CD4-positive, alpha-beta T cell treated with Interleukin-4 for 4 hours (primary cell): ENCODE measurements at places on chromosomes 13 and 19.

DNA sequence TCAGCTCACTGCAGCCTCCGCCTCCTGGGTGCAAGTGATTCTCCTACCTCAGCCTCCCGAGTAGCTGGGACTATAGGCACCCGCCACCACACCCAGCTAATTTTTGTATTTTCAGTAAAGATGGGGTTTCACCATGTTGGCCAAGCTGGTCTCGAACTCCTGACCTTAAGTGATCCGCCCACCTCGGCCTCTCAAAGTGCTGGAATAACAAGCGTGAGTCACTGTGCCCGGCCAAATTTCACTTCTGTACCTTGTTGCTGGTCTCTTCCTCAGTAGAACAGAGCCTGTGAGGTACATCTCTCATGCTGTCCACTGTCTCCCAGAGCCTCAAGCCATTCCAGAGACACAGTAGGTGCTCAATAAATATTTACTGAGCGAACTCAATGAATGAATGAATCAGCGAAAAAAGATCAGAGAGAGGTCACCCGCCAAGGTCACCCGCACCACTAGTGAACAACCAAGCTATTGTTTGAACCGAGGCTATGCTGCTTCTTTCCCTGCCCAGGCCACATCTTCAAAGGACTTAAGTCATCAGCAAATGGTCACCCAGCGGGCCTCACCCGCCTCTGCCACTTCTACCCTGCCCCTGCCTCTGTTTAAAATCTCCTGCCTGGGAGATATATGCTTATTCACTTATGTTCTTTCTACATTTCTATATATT, 9.3 kb downstream of the TMEM143 start:
- no peak for DNase-seq

GRCh38 chr13:99774644-99775043, 196.9 kb downstream of the ZIC5 start:
- DNase-seq, result no peak

- no peak for DNase-seq
Observed at GRCh38 chr13:34708566-34709313, 233.3 kb upstream of the NBEA start.

DNA sequence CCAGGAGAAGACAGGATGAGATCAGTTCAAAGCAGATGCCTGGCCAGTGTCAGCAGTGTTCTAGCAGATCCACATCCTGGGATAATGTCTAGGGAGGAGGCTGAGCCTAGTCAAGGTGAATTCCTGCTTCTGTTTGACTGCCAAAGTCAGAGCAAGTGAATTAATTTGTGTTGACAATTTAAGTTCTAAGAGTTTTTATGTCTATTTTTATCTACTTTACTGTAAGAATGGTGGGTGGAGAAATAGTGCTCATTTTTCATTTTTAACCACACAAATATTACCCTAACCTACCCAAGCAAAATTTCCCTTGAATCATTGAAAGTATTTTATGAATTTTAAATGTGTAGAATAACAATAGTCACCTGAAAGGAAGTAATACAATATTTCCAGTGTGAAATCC, 207.6 kb upstream of the SLC10A2 start:
- no peak for DNase-seq

GRCh38 chr19:54416695-54417491, 1.6 kb downstream of the TTYH1 start:
- no peak for DNase-seq

DNA sequence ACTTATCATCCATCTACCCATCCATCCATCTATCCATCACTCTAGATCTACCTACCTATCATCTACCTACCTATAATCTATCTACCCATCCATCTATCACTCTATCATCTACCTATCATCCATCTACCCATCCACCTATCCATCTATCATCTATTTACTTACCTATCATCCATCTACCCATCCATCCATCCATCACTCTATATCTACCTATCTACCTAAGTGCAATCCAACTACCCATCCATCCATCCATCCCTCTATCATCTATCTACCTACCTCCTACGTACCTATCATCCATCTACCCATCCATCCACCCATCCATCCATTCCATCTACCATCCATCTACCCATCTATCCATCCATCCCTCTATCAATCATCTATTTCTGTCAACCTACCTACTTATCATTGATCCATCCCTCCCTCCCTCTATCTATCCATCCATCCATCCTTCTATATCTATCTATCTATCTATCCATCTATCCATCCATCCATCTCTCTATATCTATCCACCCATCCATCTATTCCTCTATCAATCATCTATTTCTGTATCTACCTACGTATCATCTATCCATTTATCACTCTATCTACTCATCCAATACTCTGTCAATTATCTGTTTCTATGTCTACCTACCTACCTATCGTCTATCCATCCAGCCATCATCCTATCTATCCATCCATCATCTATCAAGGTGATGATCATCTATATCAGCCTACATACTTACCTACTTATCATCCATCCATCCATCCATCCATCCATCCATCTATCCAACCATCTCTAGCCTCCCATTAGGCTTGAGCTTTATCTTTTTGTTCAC, 49.1 kb downstream of the CEBPG start:
- DNase-seq, result no peak

GRCh38 chr13:32017474-32017873, 14.1 kb upstream of the FRY start:
- DNase-seq, result no peak

- no peak for DNase-seq
Observed at GRCh38 chr13:97266332-97266731, 44.2 kb downstream of the MBNL2 start.

- no peak for DNase-seq
Observed at GRCh38 chr13:21361123-21361522, 98.0 kb downstream of the ZDHHC20 start.

DNA sequence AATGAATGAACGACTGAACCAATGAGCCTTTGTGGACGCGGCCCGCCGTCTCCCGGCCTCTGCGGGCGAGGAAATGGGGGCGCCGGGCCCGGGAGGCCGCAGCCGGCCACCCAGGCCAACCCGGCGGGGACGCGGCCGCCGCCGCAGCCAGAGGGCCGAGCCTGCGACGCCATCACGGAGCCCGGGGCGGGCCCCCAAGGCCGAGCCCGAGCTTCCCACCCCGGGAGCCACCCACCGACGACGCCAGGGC, 216 bp downstream of the SUGP2 start:
- DNase-seq, result no peak

GRCh38 chr19:5799247-5800241, 5.3 kb upstream of the NRTN start:
- no peak for DNase-seq

DNA sequence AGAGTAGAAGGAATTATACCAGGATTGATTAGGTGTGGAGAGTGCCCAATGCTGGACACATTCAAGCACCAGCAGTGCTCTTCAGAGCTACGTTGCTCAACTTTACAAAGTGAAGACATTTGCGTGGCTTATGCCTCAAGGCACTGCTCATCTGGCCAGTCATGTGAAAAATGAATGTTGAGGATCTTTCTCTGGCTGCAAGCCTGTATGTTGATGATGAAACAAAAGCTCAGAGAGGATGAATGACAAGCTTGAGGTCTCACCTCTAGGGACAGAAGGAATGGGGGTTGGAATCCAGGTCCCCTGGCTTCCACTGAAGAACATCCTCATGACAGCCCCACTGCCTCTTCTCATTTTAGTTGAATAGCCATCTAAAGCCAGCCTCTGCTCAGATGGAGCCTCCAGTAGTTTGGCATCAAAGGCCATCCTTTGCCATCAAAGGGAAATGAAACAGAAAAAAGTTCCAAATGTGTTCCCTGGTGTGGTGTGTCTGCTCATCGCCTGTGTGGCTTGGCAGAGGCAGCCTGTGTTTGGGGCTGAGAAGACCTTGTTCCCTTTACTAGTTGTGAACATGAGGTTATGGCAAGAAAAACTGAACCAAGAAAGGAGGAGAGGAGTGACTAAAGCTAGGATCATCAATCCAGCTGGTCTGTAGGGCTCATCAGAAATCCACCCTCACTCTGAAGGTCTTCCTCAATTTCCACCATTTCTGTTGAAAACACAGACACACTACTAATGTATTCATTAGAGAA, 114.0 kb upstream of the KL start:
- DNase-seq, result no peak

DNA sequence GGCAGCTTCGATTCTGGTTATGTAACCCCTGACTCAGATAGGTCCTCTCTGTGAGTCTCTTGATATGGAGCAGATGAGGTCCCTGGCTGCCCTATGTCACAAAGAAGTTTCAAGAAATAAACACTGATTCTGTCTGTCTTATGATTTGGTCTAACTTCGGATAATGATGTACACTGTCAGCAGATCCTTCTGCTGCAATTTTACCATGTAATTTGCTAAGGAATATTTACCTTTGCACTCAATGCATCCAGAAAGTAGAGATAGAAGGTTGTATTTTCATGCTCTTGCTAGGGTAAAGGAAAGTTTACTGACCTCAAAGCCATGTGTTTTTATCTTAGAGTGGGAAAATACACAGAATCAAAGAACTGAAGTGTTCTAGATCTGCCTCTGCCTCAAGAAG, 98.2 kb downstream of the KLF5 start:
- DNase-seq, result no peak

DNA sequence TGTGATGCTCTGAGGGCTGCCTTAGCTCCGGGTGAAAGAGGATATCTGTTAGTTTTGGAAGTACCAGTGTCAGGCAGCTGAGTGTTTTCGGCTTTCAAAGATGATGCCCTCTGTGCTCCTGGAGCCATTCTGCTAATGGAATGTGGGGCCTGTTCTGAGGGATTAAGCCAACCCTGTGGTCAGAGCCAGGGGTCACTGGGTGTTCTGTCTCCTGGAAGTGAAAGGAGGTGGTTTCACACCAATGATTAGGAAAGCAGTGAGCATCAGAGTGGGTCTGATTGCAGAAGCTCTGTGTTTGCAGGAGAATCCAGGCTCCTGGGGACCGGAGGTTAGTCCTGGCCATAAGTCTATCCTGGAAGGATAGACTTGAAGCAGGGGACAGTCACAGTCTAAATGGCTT, 94.6 kb downstream of the UQCRFS1 start:
- DNase-seq, result no peak

- DNase-seq, result no peak
Observed at GRCh38 chr19:14377883-14378328, 3.3 kb upstream of the ADGRE5 start.

DNA sequence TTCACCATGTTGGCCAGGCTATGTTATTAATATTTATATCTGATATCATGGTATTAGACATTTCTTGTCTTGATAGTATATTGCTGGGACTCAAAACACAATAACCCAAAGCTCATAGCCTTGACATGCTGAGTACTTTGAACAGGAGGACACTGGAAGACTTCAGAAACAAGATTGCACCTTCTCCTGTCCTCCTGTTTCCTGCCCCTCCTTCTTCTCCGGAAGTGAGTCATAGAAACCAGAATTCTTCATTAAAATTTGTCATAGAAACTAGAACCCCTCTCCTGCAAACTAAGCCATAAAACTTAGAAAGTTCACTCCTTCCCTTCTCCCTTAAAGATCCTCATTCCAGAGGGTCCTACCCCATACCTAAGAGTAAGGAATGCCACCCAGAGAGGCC, 400.2 kb downstream of the SLITRK5 start:
- DNase-seq, result no peak

- no peak for DNase-seq
Observed at GRCh38 chr19:38731654-38732301, 12.5 kb downstream of the CAPN12 start.

GRCh38 chr19:50242581-50242980, 39.2 kb downstream of the MYH14 start:
- no peak for DNase-seq

GRCh38 chr19:8558325-8558724, 18.9 kb downstream of the MYO1F start:
- no peak for DNase-seq

- no peak for DNase-seq
Observed at GRCh38 chr13:65336916-65337315, 1893.2 kb downstream of the PCDH9 start.

DNA sequence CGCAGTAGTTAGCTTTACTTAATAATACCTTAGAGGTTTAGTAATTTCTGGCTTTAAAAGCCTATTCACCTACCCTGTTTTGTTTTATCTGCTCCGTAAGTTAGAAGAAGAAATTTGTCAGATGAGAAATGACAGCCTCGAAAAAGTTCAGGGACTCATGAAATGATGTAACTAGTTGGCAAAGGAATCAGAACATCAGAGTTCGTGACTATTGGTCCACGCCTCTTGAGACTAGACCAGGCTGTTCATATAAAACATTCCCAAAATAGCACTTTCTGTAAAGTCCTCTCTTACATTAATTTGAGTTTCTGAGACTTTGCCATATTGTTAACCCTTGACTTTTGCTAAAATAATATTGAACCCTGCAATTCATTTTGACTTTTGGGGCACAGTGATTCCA, 92.0 kb downstream of the HS6ST3 start:
- DNase-seq, result no peak

DNA sequence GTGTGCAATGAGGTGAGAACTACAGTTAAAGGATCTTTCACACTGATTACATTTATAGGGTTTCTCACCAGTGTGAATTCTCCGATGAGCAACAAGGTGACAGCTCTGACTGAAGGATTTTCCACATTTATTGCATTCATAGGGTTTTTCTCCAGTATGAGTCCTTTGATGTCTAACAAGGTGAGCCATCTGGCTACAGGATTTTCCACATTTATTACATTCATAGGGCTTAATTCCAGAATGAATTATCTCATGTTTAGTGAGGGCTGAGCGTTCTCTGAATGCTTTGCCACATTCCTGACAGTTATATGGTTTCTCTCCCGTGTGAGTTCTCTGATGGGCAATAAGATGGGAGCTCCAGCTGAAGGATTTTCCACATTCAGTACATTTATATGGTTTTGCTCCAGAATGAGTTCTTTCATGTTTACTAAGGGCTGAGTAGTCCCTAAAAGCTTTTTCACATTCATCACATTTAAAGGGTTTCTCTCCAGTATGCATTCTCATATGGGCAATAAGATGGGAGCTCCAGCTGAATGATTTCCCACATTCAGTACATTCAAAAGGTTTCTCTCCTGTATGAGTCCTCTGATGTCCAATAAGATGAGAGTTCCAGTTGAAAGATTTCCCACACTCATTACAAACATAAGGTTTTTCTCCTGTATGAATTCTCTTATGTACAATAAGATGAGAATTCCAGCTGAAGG, 4.4 kb upstream of the C19orf18 start:
- no peak for DNase-seq
